ENCODE measurements at places on chromosomes 1 and 21.
A peak's percentile ranks its signal among the peaks of the same experiment; 100 is the strongest.

DNA sequence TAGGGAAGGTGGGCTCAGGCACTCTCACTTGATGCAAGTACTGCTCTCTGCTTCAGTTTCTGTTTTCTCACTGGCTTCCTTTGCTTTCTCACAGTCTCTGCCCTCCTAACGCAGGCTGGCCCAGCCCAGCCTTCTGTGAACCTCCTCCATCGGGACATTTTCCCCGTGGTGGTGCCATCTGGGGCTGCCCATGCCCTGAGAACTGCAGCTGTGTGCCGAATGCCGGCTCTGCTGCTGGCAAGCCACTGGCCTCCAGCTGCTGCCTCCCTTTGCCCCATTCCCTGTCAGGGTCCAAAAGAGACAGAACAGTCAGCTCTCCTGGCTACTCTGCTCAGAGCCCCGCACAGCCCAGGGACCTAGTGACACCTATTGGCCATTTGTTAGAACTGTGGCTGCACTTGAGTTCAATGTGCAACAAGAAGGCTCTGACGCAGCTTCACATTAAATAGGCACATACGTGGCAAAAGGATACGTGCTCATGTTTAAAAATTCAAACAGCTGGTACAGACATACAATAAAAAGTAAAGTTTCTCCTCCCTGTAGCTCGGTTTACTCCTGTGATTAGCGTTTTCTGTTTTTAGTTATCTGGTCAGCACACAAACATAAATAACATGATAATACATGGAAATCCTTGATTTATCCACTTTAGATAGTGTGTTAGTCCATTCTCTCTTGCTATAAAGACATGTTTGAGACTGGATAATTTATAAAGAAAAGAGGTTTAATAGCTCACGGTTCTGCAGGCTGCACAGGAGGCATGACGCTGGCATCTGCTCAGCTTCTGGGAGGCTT, 46.6 kb downstream of the FCRL5 start:
- DNase-seq: peak; percentile 21

GRCh38 chr1:246959944-246960693, 28.4 kb upstream of the AHCTF1 start:
- peak; percentile 6 for DNase-seq

DNA sequence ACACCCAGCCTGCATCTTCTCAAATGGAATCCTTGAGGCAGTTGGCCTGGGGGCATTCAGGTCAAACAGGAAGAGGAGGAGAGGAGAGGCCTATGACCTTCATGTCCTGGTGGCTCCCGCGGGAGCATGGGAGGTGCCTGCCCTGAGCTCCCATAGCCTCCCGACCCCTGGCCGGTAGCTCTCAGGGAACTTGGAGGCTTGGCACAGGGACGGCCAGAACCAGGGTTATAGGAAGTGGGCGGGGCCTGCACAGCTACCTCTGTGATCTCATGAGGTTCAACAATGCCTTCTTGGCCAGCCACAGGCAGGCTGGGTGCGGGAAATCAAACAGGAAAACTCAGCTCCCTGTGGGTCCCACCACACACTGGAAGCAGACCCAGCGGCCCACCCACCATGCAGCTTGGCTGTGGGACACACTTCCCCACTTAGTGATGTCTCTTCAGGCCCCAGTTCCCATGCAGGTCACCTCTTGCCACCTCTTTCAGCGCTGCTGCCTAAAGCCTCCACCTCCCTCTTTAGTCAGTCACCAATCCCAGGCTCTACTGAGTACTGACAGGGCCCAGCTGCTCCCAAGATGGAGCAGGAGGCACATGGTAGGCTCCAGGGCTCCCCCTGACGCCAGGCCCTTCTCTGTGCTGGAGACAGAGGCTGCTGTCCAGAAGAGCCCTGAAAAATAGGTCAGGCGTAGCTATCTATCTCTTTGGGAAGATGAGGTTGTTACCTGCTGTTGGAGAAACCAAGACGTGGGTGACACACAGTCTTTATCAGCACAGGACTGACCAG, at the start of gene SLFNL1:
Gene SLFNL1, minus strand, starts transcription at position 200 of the 783 bp plus-strand sequence. CDS start 1,065 bp downstream, outside the sequence.
- DNase-seq: no peak

GRCh38 chr1:209607102-209607794, 23.7 kb downstream of the CAMK1G start:
- no peak for DNase-seq

GRCh38 chr1:65147424-65148177, 402 bp upstream of the AK4 start:
- DNase-seq: no peak

GRCh38 chr21:29189353-29189752, 58.9 kb downstream of the MAP3K7CL start:
- no peak for DNase-seq

Data from CD4-positive, alpha-beta T cell treated with Interleukin-21 for 1 hour (primary cell).